CD4-positive, CD25-positive, alpha-beta regulatory T cell (primary cell): ENCODE measurements at places on chromosomes 1 and 21. TPM values are rescaled to one million over a fixed set of nuclear protein-coding genes. Genes with fewer than 3 reads are reported as not detected.

The CYB561D1 gene
- total RNA-seq: 30.7 TPM

The SOX13 gene
- 0.47 TPM for total RNA-seq

The JAM2 gene
- total RNA-seq: not detected

The RIMKLA gene
- total RNA-seq: not detected

The NUDT4B gene
- not detected for total RNA-seq

The HAO2 gene
- total RNA-seq: not detected

The HIVEP3 gene
- 17.2 TPM for total RNA-seq

The JAK1 gene
- 333 TPM for total RNA-seq

The PSRC1 gene
- 0.74 TPM for total RNA-seq

The FCGR1A gene
- total RNA-seq: not detected

The CEP350 gene
- total RNA-seq: 69.9 TPM

The ACTL8 gene
- not detected for total RNA-seq
